ENCODE measurements at places on chromosomes 7 and 10. TPM values are rescaled to one million over a fixed set of nuclear protein-coding genes. Genes with fewer than 3 reads are reported as not detected.

GRCh38 chr10:57948796-57949195, 318.9 kb downstream of the IPMK start:
- DNase-seq, result no peak
- no peaks in the 10 kb centered on the region for H3K36me3 ChIP-seq
- no peak overlapping the region for H3K27ac ChIP-seq
- H3K4me1 ChIP-seq, result no peaks in the 10 kb centered on the region
- H3K27me3 ChIP-seq, result no peaks in the 10 kb centered on the region
- H3K4me3 ChIP-seq, result no peak overlapping the region

- peak overlapping the region; percentile 47 for H3K4me3 ChIP-seq
- peaks cover 4% of the 10 kb centered on the region for H3K36me3 ChIP-seq
- peaks cover 87% of the 10 kb centered on the region for H3K4me1 ChIP-seq
- H3K27ac ChIP-seq, result peak overlapping the region; percentile 58
Observed at GRCh38 chr10:32938554-32939061, 19.4 kb downstream of the ITGB1 start.

- H3K27ac ChIP-seq, result no peak overlapping the region
- H3K27me3 ChIP-seq, result no peaks in the 10 kb centered on the region
- H3K4me1 ChIP-seq, result peaks cover 4% of the 10 kb centered on the region
- peaks cover 25% of the 10 kb centered on the region for H3K36me3 ChIP-seq
- H3K4me3 ChIP-seq, result no peak overlapping the region
- no peak for DNase-seq
Observed at GRCh38 chr7:38751416-38751815, 120.2 kb upstream of the AMPH start.

SLC37A3 gene
- total RNA-seq, result 66.5 TPM
